ENCODE measurements at places on chromosomes 2 and 18.

DNA sequence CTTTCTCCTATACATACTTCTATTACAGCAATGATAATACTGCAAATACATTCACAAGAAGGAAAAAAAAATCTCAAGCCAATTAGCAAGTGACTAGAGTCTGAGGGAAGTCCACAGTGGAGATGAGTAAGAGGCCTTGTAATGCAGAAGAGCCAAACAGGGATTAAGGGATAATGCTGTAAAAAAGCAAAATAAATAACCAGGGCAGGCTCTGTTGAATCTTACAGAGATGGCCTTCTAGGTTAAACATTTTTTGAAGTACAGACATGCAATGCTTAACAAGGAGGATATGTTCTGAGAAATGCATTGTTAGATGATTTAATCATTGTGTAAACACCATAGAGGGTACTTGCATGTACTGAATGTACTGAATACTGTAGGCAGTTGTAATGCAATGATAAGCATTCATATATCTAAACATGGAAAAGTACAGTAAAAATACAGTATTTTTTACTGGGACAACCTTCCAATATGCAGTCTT lies 122.1 kb upstream of the RMDN2 start:
- no peak for DNase-seq

GRCh38 chr18:54382733-54383252 lies 25.1 kb downstream of the C18orf54 start:
- DNase-seq: no peak

GRCh38 chr18:75809151-75809925 lies 381.8 kb upstream of the SMIM21 start:
- DNase-seq: no peak

GRCh38 chr2:65344689-65345088 lies 87.7 kb downstream of the SPRED2 start:
- DNase-seq: no peak

GRCh38 chr2:62309465-62310091 lies 113.7 kb downstream of the B3GNT2 start:
- no peak for DNase-seq

- no peak for DNase-seq
Measured at GRCh38 chr2:70692256-70692655, 75.7 kb downstream of the ADD2 start.

DNA sequence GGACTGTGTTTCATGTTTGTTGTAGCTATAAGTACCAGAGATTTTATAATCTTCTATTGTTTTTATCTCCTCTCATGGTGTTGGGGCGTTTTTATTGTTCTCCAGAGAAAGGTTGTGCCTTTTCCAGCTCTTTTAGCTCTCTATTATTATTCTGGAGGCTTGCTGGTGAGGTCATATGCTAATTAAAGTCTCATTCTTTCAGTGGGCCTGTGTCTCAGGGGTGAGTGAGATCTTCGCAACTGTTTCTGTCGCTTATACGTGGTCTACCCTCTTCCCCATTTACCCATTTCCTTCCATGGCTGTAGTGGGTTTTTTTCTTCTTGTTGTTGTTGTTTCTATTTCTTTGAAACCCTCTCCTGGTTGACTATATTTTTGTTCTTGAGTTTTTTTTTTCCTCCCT lies 584.9 kb downstream of the TMEM182 start:
- no peak for DNase-seq

- DNase-seq: no peak
Measured at GRCh38 chr2:641164-641871, 35.9 kb downstream of the TMEM18 start.

DNA sequence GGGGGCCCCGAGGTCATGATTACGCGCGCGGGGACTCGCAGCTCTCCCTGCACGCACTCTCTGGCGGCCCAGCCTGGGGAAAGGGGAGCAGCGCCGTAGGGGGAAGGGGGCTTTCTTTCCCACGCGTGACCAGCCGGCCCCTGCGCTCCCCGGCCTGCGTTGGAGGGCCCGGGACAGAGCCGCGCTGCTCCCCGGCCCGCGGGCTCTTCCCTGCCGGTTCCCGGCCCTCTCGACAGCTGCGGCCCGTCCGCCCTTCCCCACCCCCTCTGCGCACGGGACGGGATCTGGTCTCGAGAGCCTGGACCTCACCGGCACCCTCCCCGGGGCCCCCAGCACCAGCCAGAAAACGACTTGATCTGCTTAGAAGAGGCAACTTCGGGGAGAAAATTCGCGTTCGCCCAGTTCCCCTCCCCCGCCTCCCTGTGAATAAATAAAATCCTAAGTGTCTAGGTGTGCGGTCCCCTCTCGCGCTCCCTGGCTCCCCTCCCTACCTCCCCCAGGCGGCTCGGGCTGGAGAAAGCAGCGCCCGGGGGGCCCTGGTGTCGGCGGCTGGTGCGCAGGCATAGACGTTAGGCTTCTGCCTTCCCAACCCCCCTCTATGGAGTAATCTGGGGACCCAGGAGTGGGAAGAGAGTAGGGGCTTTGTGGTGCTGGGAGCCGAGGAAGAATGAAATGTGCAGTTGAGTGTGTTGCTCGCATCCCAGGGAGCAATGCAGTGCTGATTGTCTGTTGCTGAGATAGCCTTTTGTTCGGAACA lies 803 bp upstream of the FIGN start:
- DNase-seq: no peak

DNA sequence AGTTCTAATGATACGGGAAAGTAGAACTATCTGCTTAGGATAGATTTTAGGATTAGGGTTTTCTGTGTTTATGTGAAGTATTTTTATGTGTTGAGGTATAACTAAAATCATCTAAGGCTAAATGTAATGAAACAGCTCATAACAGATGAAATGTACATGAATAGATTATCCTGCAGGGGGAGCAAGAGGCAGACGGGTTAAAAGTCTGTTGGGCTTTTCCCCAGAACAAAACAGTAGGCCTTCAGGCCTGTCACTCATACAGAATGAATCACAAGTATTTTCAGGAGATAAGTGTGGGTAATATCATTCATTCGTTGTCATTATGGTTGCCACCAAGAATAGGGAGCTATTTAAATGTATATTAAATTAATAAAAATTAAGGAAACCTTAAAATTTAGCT lies 107.9 kb upstream of the IL1R2 start:
- DNase-seq: peak; percentile 31

- no peak for DNase-seq
Measured at GRCh38 chr2:11663427-11663826, 6.6 kb downstream of the NTSR2 start.

DNA sequence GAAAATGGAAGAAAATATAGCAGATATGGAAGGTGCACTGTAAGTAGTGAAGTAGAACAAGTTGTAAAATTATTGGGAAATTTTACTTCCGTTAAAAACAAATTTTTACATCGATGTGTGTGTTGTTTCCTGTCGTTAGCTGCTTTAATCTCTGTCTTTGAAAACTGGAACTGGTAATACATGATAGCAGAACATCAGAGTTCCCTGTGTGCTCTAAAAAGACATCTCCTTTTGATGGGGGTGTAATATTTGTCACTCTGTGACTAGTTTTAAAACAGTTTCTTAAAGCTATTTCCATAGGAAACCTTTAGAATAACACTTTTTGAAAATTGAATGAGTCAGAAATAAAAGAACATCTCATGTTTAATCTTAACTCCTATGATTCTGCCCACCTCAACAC lies 43.5 kb downstream of the COX7A2L start:
- no peak for DNase-seq

GRCh38 chr18:37440206-37440605 lies 125.4 kb downstream of the CELF4 start:
- no peak for DNase-seq

DNA sequence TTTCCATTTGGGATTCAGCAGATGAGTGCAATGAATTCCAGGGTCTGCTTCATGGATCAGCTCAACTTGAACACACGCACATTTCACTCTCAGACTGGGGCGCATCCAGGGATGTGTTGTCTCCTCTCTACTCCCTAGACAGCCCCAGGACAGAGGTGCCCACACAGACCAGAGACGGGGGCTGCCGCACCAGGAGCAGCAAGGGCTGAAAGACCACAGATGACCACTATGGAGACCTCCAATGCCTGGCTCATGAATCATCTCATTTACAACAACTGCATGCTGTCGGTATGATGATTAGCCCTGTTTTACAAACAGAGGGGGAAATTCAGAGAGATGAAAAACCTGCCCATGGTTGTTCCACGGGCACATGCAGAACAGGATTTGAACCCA lies 63.1 kb downstream of the CYP26B1 start:
- DNase-seq: no peak

- DNase-seq: no peak
Measured at GRCh38 chr2:126906781-126907180, 8.1 kb downstream of the TEX51 start.

- peak; percentile 74 for DNase-seq
Measured at GRCh38 chr2:72887032-72887739, at the start of gene SPR. Gene SPR (plus strand): TSS chr2:72887408. CDS start chr2:72887433, 25 bp downstream.

GRCh38 chr2:70775141-70775540 lies 7.1 kb upstream of the ADD2 start:
- DNase-seq: no peak

- DNase-seq: no peak
Measured at GRCh38 chr2:238580486-238580885, 153.8 kb downstream of the ASB1 start.

DNA sequence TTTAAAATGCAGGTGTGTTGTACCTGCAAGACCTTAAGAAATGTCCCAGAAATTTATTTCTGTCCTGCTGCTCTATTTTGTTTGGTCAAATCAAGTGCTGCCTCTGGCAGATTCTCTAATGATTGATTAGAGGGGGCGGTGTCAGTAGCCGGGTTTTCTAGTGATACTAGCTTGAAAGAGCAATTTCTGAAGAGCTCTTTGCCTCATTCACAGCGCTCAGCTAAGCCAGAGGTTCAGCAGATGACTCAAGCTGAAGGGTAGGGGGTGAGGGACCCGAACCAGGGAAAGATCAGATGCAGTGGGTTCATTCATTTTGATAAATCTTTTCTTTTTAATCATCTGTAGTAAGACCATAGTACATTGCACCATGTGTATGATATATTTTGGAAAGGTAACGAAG lies 15.0 kb downstream of the ZBTB7C start:
- no peak for DNase-seq

DNA sequence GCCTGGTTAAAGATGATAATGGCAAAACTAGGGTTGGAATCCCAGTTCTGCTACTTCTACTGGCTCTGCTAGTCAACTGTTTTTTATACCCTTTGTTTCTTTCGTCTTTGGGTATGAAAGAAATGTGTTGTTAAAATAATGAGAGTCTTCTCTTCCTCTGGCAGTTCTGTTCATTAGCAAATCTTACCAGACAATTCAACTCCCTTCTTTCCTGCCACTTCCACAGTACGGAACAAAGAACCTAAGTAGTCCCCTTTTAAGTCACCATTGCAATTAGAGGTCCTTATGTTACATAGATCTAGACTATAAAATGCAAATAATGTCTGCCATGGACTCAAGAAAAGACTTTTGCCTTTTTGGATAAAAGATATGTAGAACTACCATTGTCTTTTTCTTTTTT lies 134.1 kb downstream of the RND3 start:
- DNase-seq: no peak

DNA sequence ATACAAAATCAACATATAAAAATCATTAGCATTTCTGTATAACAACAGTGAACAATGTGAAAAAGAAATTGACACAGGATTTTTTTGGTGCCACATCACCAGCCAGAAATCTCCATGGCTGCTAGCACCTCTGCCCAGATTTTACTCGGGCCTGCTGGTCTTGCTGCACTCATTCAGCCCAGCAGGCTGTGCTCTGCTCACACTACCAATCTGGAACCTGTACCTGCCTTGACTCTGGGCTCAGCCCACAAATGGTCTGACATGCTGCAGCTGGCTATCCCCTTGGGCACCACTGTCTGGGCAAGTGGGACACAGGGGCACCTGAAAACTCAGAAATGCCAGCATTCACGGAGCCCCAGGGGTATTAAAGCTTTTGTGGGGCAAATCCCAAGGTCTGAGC lies 392.5 kb upstream of the NRXN1 start:
- no peak for DNase-seq
